ENCODE measurements at places on chromosomes 6 and 20.

GRCh38 chr6:5855787-5856470 lies 150.8 kb downstream of the NRN1 start:
- DNase-seq = no peak

GRCh38 chr6:2478200-2478599 lies 232.8 kb upstream of the GMDS start:
- DNase-seq = peak; percentile 88

GRCh38 chr20:53842301-53843099 lies 227.9 kb downstream of the BCAS1 start:
- DNase-seq = no peak

GRCh38 chr6:170420791-170421776 lies 114.5 kb downstream of the FAM120B start:
- no peak for DNase-seq

DNA sequence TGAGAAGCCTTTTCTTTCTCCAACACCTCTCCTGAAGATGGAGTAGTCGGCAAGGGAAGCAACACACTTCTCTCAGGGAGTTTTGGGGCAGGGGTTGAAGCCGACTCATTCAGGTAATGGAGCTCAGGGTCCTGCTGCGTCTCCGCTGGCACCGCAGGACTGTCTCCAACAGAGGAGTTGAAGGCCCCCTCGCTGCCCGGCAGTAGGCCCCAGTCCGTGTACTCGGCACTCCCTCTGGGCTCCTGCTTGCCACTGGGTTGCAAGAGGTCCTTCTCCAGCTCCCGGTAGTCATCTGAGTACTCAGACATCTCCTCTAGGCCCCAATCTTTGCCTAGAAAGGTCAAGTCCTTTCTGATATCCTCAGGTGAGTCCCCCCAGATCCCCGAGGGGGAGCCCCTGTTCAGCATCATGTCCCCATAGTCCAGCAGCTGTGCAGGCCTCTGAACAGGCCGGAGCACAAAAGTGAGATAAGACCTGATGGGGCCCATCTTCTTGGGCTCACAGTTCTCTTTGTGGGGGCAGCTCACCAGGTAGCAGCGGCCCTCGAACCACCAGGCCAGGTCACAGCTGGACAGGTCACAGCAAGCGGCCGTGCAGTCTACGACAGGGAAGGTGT lies 50.0 kb downstream of the KIAA0319 start:
- DNase-seq = no peak

GRCh38 chr6:144197919-144198318 lies 47.6 kb downstream of the STX11 start:
- no peak for DNase-seq

Data from kidney (tissue), 22 donors.